ENCODE measurements at places on chromosomes 5 and 9.

DNA sequence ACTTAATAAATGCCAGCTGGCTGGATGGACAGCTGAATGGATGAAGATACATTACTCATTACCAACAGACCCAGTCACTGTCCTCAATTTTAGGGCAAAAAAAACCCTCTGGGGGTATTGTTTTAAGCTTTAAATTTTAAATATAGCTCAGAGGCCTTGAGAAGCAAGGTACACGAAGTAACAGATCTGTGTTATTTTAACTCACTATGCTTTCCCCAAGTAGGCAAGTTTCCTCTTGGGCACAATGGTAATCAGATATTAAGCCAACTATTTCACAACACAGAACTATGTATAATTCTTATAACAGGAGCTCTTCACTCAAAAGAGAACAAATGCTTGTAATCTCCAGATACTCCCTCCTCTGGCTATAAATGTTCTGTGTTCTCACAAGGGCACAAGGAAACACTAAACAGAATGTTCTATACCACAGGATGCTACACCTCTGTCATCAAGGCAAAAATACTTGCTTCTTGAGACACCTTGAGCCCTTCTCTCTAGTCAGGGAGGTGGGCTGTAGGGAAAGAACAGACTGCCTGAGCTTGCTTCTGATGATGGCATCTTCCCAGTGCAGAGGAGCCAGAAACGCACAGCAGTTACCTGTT lies 443.8 kb downstream of the SPOCK1 start:
- DNase-seq = no peak

GRCh38 chr5:115601701-115602590 lies at the start of gene TICAM2:
TICAM2 (minus strand) TSS chr5:115602479; CDS start chr5:115581256, 21,223 bp downstream.
- DNase-seq = peak; percentile 65

- no peak for DNase-seq
Observed at GRCh38 chr5:159010661-159011442, 88.9 kb downstream of the EBF1 start.

GRCh38 chr5:147223948-147224791 lies 10.7 kb upstream of the STK32A start:
- no peak for DNase-seq

- no peak for DNase-seq
Observed at GRCh38 chr9:137946993-137947392, 69.4 kb downstream of the CACNA1B start.

DNA sequence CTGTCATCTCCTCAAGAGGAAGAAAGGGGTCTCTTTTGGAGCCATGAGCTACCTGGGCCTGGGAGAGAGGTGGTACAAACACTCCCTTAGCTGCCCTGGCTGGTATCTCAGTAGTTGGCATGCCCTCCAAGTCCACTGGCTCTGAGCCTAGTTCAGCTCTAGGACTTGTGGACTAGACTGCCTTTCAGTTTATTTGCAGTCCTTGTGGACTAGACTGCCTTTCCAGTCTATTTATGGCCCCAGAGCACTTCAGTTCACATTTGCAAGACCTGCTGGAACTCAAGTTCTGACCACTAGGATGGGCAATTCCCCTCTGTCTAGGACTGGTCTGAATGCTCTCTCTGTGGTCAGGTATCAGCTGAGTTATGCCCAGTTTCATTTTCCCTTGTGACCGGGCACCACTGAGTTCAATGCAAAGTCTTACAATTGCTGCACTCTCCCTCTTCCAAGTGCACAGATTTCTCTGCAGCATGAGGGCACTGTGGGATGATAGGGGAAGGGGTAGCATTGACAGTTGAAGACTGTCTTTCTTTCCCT lies 1019.0 kb downstream of the TAF11L14 start:
- DNase-seq = no peak

GRCh38 chr5:67065696-67066095 lies 130.9 kb downstream of the CD180 start:
- DNase-seq = no peak

DNA sequence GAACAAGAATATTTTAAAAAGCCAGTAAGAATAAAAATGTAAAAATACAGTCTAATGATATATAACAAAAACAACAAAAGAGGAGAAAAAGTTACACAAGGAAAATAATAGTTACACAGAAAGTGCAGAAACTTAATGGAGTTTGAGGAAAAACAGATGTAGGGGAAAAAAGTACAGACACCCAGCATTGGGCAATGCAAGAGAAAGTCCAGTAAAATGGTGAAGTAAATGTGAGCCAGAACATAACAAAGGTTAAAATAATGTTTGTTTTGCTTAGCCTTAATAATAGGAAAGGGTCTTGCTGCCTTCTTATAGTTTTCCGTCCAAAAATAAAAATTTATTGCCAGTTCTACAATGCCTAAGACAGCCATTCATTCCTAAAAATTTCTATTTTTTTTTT lies 364.2 kb downstream of the NNT start:
- DNase-seq = no peak

- DNase-seq = no peak
Observed at GRCh38 chr5:74073257-74073656, 447.3 kb downstream of the ARHGEF28 start.

GRCh38 chr5:120913396-120913795 lies 449.3 kb downstream of the PRR16 start:
- DNase-seq = no peak

GRCh38 chr5:38532165-38532669 lies 24.2 kb downstream of the LIFR start:
- DNase-seq = peak; percentile 39

Data from hippocampal formation (tissue), 2 donors.